ENCODE measurements at places on chromosomes 16 and 17.

DNA sequence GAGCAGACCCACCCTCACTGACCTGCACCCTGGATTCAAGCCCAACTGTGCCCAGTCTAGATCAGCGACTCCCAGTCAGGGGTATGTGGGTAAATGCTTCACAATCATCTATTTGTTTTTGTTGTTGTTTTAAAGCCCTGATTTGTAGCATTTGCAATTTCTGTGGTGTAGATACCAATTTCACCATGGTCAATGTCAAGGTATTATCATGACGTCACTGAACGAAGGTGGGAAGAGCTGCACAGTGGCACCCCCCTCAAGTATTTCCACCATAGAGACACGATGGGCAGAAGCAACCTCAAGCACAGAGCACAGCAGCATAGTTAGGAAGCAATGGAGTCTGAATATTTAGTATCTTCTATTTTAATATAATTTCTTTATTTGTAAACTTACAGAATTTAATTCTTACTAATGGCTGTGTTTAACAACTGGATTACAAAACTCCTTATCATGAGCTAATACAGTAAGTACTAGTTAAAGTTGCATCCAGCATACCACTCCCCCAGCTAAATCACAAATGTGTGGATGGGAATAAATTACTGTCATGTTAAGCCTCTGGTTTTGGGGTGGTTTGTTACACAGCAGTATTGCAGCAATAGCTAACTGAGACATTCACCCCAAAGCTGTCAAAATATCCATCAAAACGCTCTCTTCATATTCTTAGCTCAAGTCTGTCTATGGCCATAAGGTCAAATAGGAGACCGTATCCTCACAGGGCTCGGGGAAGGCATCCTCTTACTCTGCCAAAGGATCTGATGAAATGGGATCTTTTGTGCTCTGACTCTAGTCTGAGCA, 25.5 kb downstream of the ORC6 start:
- no peak for DNase-seq

- DNase-seq: no peak
Observed at GRCh38 chr17:29789196-29790170, 140.5 kb downstream of the SSH2 start.

- DNase-seq: no peak
Observed at GRCh38 chr17:81468111-81468769, 44.4 kb downstream of the ACTG1 start.

GRCh38 chr17:56451629-56452028, 141.9 kb upstream of the NOG start:
- no peak for DNase-seq

DNA sequence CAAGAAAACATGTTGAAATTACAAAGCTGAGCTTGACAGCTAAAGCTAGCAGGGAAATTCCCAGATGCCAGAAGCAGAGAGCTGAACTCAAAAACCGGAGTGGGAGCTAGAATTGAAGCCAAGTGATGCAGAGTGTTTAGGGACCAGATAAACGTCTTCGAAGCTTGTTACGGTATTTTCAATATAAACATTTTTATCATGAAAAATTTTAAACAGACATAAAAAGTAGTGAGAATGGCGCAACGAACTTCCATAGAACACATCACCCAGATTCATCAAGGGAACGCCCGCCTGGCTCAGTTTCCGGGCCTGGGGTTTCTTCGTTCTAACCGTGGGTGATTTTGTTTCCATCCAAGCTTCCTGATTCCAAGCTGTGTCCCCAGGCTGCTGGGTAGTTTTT, 18.1 kb downstream of the SPNS2 start:
- no peak for DNase-seq

DNA sequence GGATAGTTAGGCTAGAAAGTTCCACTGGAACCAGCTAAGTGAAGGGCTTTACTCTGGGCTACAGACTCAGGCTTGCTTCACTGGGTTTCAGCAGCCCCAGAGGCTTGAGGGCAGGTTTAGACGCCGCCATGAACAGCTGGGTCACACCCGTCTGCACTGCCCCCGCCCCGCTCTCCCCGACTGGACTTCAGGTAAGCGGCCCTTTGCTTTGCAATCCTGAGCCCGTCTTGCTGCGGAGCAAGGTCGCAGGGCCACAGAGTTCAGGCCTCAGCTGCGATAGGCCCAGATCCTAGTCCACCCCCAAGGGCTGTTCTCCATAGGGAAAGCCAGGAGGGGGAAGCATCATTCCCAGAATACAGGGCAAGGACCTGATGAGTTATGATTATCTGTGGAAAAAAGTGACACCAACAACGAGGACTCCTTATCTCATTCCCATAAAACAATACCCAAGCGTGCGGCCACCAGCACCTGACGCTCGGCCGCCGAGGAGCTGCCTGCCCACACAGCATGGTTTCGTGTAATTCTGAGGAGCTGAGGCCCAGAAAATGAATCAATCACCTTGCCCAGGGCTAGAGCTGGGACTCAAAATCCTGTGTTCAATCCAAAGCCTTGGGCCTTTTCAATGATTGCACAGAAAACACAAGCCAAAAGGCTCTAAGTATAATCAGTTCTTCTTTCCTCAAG, 20.4 kb downstream of the MEAK7 start:
- DNase-seq: no peak

- DNase-seq: no peak
Observed at GRCh38 chr16:57016831-57017230, 27.5 kb downstream of the NLRC5 start.

DNA sequence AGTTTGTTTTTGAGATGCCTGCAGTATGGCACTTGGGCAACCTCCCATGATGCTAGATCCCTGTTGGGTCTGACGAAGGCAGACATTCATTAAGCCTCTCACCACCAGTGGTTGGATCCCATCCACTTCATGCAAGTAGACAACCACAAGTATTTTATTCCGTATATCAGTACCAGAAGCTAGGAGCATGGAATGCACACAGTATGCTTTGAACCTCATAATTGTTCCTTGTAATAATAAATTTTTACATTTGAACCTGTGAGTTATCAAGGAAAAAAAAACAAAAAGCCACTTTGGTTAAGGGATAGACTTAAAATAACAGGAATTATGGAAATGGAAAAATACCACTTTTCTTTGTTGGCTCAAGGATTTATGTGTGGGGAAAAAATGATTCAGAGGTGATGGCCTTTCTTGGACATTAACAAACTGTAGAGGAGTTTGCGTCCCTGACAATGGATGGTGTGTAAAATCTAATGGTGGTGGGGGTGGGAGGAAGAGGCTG, 107.1 kb upstream of the KCNJ16 start:
- no peak for DNase-seq

GRCh38 chr16:75486014-75486675, 9.1 kb downstream of the CHST6 start:
- DNase-seq: no peak

- DNase-seq: no peak
Observed at GRCh38 chr17:39069114-39069756, 82.2 kb downstream of the PLXDC1 start.

- peak; percentile 96 for DNase-seq
Observed at GRCh38 chr17:1920948-1921351, 91.1 kb downstream of the RPA1 start.

GRCh38 chr16:88076211-88076931, 125.1 kb downstream of the BANP start:
- DNase-seq: peak; percentile 73

DNA sequence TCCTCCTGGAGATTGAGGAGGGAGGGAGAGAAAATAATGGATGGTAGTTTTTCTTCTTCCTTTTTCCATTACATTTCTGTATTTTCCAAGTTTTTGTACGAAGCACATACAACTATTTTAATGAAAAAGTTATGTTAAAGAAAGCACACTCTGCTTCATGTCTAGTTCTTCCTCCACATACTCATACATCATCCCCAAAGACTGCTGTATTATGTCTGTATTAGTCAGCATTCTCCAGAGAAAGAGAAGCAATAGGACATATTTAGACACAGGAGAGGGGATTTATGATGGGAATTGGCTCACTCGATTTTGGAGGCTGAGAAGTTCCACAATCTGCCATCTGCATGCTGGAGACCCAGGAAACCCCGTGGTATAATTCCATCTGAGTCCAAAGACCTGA, 10.1 kb upstream of the ACSM2A start:
- DNase-seq: no peak

DNA sequence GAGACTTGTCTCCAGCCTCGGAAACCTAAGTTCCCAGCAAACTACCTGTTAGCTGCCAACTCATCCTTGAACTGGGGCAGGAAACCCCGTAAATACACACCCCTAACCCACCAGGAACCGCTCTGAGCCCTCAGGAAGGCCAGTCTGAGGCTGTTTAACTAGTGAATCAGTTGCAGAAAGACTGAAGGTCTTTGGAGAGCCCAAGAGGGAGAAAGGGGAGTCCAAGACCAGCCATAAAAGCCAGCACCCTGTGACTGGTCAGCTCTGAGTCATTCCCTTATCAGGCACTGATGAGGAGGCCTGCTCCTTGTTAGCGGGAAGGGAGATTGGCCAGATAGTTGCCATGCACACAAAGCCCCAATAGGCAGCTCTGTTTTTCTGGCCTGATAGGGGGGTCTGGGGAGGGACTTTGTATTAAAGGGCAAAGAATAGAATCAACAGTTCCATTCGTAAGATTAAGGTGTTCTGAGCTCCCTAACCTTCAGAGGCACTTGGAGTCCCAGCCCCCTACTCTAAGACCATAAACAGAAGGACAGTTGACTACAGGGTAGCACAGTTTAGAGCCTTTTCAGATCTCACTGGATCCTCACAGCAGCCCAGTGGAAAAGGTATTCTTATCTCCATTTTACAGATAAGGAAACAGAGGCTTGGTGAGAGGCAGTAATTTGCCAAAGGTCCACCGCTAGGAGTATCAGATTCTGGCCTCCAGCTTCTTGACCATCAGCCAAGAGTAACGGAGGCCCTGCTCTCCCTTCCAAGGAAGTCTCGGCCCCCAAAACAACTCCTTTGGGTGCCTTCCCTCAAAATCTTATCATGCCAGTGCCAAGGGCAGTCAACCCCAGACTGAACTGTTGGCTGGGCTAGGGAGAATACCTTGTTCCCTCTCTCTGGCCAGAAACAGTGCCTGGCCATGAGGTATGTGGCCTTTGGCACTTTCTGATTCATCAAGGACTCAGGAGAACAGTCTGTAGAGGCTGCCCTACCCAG, 2.2 kb upstream of the KRT19 start:
- no peak for DNase-seq

DNA sequence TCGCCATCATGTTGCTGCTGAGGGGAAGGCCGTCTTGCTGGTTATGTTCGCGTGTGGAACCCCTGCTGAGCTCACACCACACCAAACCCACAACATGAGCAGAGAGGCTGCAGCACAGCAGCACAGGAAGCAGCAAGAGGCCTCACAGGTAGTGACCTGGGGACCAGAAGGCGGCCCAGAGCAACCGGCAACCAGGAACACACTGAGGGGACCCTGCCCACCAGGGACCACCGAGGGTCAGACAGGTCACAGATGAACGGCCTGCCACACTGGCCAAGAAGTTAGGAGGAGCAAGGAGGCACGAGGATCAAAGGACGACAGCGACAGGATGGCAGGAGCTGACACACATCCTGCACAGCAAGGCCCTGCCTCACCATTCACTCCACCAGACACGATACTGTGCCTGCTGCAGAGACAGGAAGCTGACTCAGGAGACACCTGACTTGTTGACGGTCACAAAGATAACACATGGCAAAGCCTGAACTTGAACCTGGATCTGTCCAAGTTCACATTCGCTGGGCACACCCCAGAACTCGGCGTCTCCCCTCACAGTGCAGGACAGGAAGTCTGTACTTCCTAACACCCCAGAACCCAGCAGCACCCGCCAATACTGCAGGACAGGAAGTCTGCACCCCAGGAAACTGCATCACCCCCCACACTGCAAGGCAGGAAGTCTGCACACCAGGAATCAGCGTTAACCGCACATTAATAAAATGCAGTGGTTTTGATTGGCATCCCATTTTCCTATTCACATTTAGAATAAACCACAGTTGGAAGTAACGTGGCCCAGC, 98.5 kb downstream of the ZNF778 start:
- DNase-seq: no peak

GRCh38 chr16:9259914-9260608, 168.6 kb downstream of the HAPSTR1 start:
- no peak for DNase-seq

DNA sequence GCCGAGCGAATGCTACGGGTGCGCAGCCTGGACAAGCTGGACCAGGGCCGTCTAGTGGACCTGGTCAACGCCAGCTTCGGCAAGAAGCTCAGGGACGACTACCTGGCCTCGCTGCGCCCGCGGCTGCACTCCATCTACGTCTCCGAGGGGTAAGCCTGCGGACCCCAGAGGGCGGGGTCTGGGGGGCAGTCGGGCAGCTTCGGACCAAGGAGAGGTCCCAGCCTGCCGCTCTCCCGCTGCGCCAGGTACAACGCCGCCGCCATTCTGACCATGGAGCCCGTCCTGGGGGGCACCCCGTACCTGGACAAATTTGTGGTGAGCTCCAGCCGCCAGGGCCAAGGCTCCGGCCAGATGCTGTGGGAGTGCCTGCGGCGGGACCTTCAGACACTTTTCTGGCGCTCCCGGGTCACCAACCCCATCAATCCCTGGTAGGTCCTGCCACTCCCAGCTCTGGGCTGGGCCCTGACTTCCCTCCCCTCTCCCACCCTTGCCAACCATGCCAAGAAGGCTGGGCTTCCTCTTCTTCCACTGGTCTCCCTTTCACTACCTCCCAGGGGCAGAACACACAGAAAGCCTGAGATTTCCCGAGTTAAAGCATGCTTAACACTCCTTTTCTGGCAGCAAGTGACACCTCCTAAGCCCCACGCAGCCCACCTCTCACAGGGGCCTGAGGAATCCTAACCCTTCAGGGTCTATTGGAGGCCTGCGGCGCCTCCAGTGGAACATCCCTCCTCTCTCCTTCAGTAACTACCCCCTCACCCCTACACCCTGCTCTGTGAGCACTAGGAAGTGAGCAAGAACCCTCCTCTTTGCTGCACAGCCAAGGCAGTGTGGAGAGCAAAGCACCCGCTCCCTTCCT, 3.2 kb downstream of the NAGS start:
- DNase-seq: peak; percentile 72

DNA sequence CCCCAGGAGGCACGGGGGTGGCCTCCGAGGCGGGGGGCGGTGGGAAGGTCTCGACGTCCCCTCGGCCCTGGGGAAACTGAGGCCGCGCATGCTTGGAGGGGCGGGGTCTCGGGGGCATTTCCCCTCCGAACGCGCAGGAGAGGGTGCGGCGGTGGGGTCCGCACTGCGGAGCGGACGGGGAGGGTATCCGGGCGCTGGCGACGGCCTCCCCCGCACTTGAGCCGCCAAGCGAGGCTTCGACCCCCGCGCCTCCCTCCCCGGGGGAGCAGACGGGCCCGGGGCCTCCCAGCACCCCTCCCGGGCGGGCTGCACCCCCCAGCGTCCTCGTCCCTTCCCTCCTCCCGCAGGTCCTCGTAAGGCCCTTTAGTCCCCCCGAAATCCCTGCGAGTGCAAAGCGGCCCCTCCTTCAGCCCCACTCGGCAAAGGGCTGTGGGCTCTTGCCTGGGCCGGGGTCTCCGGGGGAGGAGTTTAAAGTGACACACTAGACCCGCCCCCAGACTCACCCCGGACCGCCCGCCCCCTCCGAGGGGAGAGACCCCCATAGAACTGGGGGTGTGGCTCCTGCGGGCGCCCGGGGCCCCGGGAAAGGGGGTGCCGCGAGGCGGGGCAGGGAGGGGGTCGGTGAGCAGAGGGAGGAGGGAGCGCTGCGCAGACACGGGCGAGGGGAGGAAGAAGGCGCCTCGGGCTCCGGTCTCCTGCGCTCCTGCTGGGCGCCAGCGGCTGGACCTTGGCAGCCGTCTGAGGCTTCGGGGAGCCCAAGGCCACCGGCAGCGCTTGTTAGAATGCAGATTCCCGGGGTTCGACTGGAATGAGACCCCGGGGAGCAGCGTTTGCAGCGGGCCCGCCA, 632 bp downstream of the BAIAP3 start:
- DNase-seq: no peak

GRCh38 chr17:72765368-72766153, 326.9 kb downstream of the SLC39A11 start:
- peak; percentile 85 for DNase-seq

GRCh38 chr17:58337600-58338453, 9.2 kb upstream of the TSPOAP1 start:
- DNase-seq: peak; percentile 91
